Breast epithelium (tissue), 4 donors: ENCODE measurements at places on chromosomes 4 and X.

DNA sequence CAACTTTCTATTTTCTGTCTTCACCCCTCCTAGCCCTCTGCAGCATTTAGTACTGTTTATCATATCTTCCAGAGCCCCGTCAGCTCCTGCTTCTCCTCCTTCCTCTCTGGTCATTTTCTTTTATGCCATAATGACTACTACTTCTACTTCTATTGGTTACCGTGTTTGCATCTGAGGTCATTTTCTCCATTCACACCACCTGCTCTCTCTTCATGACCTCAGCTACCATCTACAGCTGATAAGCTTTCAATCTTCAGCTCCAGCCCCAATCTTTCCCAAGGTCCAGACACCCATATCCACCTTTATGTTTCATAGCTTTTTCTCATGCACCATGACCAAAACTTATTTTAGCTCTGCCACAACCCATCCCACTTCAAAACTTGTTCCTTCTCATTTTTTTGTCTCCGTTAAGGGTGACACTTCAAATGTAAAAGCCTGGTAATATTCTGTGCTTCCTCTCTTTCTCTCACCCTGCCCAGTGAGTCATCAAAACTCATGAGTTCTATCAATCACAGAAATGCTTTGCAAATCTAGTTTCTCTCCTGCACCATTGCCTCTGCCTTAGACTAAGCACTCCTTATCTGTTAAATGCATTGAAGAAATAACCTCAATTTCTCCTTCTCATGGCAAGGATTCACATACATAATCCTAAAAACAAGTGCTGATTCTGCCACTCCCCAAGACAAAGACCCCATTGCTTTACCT is 71.3 kb upstream of the IQCM start:
- DNase-seq = no peak

DNA sequence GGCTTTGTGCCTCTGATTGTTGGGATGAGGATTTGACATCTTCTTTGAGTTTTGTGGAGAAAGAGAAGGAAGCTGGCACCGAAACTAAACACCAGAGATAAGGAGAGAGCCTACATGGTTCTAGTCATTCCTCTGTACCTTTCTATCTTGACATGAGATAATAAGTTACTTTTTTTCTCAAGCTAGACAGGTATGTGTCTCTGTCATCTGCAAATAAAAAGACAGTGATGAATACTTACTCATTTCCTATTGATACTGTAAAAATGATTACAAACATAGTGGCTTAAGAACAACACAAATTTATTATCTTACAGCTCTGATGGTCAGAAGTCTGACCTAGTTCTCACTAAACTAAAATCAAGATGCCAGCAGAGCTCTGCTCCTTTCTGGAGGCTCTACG is 1391.2 kb downstream of the STIM2 start:
- DNase-seq = no peak

- DNase-seq = no peak
These were observed 171.6 kb downstream of the NKX6-1 start for GRCh38 chr4:84327526-84327925.

GRCh38 chrX:150377005-150377404 is 13.9 kb downstream of the MAMLD1 start:
- no peak for DNase-seq

DNA sequence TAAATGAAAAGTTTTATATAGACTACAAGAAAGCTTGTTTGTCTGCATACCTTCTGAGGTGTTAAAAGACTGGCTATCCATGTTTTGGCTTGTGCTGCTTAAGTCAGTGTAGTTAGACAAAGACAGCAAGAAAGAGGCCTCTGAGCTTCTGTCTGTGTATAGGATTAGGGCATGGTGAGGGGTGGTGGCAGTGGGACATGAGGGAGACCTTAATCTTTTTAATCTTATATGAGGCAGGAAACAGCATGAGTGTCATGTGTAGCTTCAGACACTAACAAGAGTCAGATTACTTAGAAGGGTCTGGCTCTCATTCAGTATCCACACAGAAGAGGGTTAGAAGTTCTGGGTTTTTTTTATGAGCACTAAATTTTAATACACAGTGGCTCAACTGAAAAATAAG is 213.3 kb downstream of the GABRG1 start:
- no peak for DNase-seq

GRCh38 chr4:155891058-155891457 is 12.4 kb upstream of the TDO2 start:
- no peak for DNase-seq
